Common myeloid progenitor, CD34-positive (primary cell): ENCODE measurements at places on chromosomes 3 and 15.
A peak's percentile ranks its signal among the peaks of the same experiment; 100 is the strongest.

GRCh38 chr3:6177417-6177816 is 683.5 kb upstream of the GRM7 start:
- DNase-seq: no peak

GRCh38 chr3:79040701-79041100 is 727.1 kb downstream of the ROBO1 start:
- no peak for DNase-seq

- DNase-seq: no peak
These were observed 1226.4 kb downstream of the NSUN3 start for GRCh38 chr3:95289295-95289694.

GRCh38 chr3:171346582-171347300 is 113.5 kb downstream of the TNIK start:
- DNase-seq: peak; percentile 34

GRCh38 chr3:37974121-37975083 is 16.2 kb upstream of the VILL start:
- DNase-seq: peak; percentile 84

- DNase-seq: no peak
These were observed 31.3 kb downstream of the TRAK1 start for GRCh38 chr3:42122261-42123011.

DNA sequence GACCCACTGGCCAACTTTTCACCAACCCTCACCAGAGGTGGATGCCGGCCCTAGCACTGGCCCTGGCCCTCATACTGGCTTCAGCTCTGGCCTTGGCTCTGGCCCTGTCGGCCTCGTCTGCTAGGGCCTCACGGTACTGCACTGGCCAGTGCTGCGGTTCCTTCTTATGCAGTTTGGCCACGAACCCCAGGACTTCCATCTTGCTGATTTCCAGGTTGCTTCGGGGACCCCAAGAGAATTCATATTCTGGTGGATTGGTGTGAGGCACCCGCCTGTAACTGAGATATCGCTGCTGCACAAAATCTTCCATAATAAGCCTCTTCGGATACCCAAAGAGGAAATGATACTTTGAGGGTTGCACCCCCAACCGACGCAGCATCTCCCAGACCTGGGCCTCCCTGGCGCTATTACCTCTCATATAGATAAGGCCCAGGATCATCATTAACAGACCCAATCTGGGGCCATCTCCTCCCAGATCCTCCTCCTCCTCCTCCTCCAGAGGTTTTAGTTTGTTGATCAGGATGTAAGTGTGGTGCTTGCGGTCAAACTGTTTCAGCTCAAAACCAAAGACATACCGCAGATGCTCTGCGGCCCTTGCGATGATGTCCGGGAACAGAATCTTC is 883 bp downstream of the MAGEF1 start:
- no peak for DNase-seq

DNA sequence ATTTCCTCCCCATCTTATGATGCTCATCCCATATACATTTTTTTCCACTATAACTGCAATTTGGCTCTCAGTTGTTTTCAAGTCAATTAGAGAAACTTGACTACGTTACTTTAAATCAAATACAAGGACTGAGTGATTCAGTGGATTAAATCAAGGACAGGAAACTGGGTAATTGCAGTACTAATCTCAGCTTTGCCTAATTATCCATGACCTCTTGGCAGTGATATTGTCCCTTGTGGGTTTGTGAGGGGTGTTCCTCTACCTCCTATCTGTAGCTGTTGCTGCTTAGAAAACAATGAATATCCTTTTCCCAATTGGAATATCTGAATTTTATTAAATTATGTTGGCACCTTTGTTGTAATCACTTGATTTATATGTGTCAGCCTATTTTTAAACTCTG is 79.4 kb downstream of the ZPLD1 start:
- no peak for DNase-seq

- no peak for DNase-seq
These were observed 1.6 kb upstream of the HYAL3 start for GRCh38 chr3:50300681-50301254.

GRCh38 chr3:194808640-194809097 is 123.0 kb downstream of the FAM43A start:
- DNase-seq: no peak

- DNase-seq: no peak
These were observed 29.7 kb downstream of the CYFIP1 start for GRCh38 chr15:22950256-22950990.

DNA sequence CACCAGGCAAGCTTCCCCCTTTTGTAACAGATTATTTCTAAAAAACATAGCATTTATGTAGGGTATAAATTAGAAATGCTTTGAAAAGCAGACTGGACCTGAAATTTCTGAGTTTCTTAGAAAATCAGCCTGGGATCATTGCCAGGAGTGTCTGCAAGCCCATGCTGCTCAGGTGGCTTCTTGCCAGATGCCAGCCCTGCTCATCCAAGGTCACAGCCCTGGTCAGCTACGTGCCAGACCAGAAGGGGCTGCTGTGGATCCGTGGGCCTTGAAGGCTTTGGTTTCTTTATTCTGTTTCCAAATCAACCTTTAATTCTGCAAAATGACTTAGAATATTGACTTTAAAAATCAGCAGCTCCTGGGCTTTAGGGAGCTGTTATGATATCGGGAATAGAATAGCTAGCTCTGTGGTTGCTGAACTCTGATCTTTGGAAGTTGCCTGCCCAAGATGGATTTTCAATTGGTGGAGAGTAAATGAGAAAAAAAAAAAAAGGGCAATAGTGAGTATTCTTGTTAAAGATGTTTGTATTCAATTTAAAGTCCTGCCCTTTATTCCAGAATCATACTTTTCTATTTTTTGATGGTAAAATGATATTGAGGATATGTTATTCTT is 370.1 kb upstream of the ONECUT1 start:
- no peak for DNase-seq

GRCh38 chr15:68419301-68420175 is 12.4 kb downstream of the ITGA11 start:
- DNase-seq: no peak

- DNase-seq: no peak
These were observed 59.0 kb upstream of the GSK3B start for GRCh38 chr3:120153294-120153693.

- DNase-seq: no peak
These were observed 1.1 kb upstream of the MAGEF1 start for GRCh38 chr3:184713040-184713355.

- DNase-seq: no peak
These were observed 27.9 kb upstream of the TGFBR2 start for GRCh38 chr3:30578479-30578878.

GRCh38 chr3:172104471-172105072 is 65.2 kb downstream of the FNDC3B start:
- DNase-seq: peak; percentile 58

DNA sequence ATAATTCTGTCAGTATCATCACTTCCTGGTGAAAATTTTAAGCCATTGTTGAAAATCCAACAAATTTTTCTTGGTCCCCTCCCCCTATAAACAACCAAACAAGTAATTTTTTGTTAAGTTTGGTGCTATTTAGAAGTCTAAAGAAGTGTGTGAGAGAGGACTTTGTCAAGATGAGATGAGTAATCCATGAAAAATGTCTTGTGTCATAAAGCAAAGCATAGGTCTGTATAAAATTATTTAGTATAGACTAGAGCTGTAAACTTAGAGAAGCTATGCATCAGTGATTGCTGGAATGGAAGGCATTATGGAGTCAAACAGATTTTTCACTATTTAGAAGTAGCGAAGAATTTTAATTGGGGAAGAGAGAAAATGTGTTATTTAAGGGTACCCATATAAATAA is 31.4 kb downstream of the MAPK6 start:
- DNase-seq: no peak

- no peak for DNase-seq
These were observed 295.2 kb downstream of the VGLL3 start for GRCh38 chr3:86695752-86696151.

GRCh38 chr3:69959581-69959980 is 40.0 kb upstream of the SAMMSON start:
- DNase-seq: no peak

DNA sequence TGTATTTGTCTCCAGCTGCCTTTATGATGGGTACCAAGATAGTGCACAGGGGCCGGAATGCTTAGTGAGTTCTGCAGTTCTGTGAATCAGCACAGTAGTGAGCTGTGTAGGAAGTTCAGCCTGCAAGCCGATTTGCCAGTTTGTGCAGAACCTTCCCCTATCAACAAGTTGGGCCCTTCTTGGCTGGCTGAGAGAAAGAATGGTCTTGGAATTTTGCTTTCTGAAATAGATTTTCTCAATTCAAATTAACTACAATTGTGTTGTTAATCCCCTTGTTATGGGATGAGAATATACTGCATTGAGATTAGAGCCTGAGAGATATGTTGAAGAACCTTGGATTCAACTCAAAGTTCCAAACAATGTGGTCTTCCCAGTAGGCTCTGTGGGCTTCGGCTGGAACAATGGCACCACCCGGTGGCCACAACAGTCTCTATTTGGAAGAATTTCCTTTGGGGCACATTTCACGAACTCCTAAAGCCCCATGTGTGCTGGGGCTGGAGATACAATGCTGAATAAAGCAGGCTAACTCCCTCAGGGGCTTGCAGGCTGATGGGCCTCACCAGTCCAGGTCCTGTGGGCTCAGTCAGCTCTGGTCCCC is 59.1 kb downstream of the TRIM42 start:
- peak; percentile 25 for DNase-seq

- DNase-seq: no peak
These were observed 27.5 kb downstream of the MASP1 start for GRCh38 chr3:187264021-187264420.

- DNase-seq: no peak
These were observed 54.9 kb upstream of the TBC1D21 start for GRCh38 chr15:73818308-73818985.

- no peak for DNase-seq
These were observed 461.3 kb downstream of the AGBL1 start for GRCh38 chr15:86540840-86541467.

- no peak for DNase-seq
These were observed 35.0 kb upstream of the TATDN2 start for GRCh38 chr3:10213156-10213792.

DNA sequence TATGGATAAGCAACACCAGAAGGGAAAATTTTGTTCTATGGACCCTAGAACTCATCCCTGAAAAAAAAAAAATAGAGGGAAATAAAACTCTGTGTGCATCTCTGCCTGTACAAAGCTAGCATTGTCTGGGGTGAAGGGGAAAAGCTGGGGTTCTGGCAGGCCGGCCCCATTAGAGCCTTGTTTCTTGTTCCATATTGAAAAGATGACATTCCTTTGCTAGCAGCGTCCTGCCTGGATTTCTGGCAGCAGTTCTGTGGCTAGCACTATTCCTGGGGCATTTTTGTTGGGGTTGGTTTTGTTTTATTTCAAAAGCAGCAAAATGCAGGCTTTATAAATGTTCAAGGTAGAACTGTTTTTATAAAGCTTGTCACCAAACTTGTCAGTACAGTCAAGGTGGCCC is 45.2 kb downstream of the RARB start:
- DNase-seq: no peak

GRCh38 chr3:127392156-127392490 is 104.3 kb upstream of the PRR20G start:
- no peak for DNase-seq

DNA sequence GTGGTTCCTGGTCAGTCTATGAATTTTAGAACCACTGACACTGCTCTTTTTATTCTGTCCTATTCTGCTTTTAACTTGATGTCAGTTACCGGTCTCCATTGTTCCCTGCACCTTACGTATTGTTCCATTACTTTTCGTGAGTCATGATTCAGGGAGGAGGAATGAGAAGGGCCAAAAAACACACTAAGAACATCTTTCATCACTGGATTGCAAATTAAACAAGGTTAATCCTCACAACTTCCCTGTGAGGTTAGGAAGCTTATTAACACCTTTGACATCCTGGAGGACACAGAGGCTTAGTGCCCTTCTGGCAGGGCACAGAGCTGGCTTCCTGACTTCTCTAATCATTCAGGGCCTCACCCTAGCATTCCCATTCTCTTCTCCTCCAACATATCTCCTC is 227.6 kb upstream of the SATB1 start:
- DNase-seq: no peak

DNA sequence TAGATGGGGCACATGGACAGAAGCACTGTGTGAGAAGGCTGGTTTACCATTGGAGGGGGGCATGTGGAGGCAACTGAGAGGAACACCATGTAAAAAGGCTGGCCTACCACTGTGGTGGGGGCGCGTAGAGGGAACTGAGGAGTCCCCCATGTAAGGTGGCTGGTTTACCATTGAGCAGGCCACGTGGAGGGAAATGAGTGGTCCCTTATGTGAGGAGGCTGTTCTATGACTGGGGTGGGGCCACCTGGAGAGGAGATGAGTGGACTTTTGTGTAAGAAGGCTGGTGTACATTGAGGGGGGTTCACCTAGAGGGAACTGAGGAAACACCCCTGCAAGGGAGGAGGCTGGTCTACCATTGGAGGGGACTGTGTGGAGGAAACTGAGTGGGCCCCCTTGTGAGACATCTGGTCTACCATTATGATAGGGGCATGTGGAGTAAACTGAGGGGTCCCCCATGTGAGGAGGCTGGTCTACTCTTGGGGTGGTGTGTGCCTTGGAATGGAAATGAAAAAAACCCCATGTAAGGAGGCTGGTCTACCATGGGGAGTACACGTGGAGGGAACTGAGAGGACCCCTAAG is 156.9 kb downstream of the FBLN2 start:
- no peak for DNase-seq

DNA sequence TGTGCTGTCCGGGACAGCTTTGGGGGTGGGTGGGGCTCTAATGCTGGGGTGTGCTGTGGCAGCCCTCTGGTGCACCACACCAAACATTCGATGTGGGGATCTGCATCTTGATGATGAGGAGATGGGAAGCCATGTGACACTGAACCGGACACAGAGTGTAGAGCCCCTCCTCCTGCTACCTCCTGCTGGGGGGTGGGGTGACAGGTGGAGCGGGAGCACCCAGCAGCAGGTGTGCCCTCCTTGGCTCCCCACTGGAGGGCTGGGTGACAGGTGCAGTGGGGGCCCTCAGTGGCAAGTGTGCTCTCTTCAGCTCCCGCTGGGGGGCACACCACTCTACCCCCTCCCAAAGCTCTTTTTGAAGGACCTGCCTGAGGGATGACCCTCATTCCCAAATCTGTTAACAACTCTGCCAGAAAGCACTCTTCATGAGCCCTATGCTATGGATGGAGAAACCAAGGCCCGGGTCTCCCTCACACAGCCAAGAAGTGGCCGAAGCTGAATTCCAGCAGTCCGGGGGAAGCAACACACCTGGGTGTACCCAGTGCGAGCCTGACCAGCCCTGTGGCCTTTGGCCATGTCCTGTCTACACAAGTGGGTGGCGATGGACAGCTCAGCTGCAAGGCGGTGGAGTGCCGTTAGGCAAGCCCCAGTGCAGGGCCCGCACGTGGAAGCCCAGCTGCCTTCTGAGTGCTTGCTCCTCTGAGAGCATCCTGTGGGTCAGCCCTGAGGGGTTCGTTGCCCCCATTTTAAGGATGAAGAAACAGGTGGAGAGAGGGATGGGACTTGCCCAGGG is 609 bp upstream of the UROC1 start:
- DNase-seq: no peak
